BE2C (cell line): ENCODE measurements at places on chromosomes 2 and 18.

DNA sequence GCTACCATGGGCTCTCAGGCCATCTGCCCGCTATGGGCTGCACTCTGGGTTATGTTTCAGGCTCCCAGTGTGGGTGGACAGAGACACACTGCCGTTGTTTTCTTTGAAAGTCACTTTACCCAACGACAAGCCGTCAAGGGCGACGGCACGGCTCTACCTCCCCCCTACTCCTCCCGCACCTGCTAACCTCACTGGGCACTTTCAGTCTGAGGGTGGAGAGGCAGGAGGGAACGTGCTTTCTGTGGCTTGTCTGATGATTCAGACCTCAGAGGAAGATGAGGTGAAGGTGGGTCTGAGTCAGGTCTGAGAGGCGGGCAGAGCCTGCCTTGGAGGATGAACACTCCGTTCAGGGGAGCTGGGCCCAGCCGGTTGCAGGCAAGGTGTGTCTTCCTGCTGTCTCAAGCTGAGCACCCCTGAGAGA is 147.6 kb upstream of the HDAC4 start:
- DNase-seq = no peak

DNA sequence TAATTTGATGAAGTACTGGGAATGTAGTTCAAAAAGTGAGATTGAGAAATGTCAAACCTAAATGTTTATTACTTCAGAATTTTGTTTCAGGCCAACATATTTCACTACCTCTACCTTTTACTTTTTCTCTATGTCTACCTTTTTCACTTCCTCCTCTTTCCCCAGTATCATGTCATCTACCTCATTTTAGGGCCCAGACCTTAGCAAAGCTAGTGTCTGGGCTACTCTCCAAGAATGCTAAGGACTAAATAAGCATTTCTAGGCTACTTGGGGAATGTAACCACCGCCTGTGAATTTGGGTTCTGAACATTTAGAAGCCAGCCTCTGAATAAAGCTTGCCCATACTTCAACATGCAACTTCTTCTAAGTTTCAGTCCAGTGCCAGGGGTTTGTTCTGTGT is 330.4 kb downstream of the SLC4A3 start:
- no peak for DNase-seq

- DNase-seq = no peak
Observed at GRCh38 chr2:215436705-215437565, 1.1 kb upstream of the FN1 start.

- no peak for DNase-seq
Observed at GRCh38 chr2:138727956-138728355, 52.2 kb downstream of the NXPH2 start.

DNA sequence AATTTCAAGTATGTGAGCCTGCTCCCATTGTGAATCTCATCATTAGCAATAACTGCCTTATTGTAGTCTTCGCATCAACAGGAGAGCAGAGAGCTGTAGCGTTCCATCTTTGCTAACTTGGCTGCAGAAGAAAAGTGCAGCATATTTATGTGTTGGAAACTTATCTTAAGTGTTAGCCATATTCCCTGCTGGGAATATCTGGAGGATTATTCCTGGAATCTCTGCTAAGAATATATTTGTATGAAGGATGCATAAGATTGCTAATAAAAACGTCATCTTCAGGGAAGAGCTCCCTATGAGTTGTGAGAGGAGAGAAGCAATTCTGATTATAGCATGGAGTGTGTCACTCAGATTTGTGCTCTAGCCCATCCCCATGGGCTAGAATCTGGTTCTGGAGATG is 115.1 kb upstream of the REG3G start:
- no peak for DNase-seq

GRCh38 chr2:28411956-28412609 is 19.4 kb downstream of the FOSL2 start:
- DNase-seq = no peak

GRCh38 chr2:84807063-84807485 is 73.8 kb downstream of the TRABD2A start:
- DNase-seq = no peak

DNA sequence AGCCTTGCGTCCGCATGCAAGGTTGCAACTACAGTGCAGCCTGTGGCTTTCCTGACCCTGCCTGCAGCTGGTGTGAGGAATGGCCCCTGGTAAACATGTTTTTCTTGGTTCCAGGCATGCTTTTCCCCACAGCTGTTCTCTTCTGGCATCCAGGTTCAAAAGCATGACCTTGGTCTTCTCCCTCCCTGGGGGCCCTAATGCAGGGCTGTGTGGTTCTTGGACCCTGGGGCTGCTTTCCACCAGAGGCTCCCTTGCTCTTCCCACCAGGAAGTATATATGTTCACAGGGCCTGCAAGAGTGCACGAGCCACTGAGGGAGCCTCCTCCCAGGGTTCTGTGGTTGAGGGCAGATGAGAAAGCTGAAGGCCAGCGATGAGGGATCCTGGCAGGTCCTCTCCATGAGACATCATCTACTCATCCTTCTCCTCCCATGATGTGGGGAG is 125.9 kb downstream of the BCL2L11 start:
- DNase-seq = no peak
